ENCODE measurements at places on chromosomes 3 and 15. TPM values are rescaled to one million over a fixed set of nuclear protein-coding genes. Genes with fewer than 3 reads are reported as not detected.

GRCh38 chr15:97144377-97144711, 813.8 kb downstream of the NR2F2 start:
- no peak for DNase-seq
- H3K4me3 ChIP-seq: no peak overlapping the region
- no peaks in the 10 kb centered on the region for H3K4me1 ChIP-seq
- no peaks in the 10 kb centered on the region for H3K36me3 ChIP-seq
- no peak overlapping the region for H3K27ac ChIP-seq
- H3K27me3 ChIP-seq: no peaks in the 10 kb centered on the region

Gene PLSCR2
- not detected for total RNA-seq

DNA sequence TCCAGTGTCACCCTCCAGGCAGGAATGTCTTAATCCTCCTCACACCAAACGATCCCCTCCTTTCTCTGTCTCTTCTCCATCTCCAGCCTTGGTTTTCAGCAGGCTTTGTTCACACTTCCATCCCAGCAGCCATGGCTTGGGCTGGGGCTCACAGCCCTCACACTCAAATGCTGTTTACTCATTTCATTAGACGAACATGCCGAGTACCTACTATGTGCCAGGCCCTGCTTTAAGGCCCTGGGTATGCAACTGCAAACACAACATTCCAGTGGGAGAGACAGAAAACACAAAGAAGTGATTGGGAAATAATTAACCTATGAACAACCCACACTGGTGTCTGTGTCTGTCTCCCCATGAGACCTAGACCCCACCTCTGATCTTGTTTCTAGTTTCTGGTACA, 43.9 kb downstream of the LYZL4 start:
- H3K27me3 ChIP-seq: peaks cover 30% of the 10 kb centered on the region
- H3K4me1 ChIP-seq: no peaks in the 10 kb centered on the region
- no peak for DNase-seq

DNA sequence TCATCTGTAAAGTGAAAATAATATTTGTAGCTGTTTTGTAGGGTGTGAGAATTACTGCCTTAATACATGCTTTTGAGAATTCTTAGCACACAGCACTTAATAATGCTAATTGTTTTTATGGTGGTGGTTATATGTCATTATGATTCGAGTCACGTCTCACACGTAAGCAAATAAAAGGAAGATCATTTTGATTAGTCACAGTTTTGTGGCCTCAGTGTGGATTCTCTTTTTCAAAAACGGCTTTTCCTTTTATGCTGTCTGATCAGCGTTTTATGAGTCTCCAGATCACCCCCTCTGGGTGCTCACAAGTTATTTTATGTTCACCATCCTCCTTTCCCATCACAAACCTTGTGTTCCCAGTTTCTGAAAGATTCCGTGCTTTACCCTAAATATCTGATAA, 255.6 kb upstream of the CNTN4 start:
- H3K27ac ChIP-seq: no peak overlapping the region
- no peaks in the 10 kb centered on the region for H3K36me3 ChIP-seq
- no peaks in the 10 kb centered on the region for H3K27me3 ChIP-seq
- no peaks in the 10 kb centered on the region for H3K4me1 ChIP-seq
- H3K4me3 ChIP-seq: no peak overlapping the region

Gene CORO2B
- total RNA-seq: 79.4 TPM

DNA sequence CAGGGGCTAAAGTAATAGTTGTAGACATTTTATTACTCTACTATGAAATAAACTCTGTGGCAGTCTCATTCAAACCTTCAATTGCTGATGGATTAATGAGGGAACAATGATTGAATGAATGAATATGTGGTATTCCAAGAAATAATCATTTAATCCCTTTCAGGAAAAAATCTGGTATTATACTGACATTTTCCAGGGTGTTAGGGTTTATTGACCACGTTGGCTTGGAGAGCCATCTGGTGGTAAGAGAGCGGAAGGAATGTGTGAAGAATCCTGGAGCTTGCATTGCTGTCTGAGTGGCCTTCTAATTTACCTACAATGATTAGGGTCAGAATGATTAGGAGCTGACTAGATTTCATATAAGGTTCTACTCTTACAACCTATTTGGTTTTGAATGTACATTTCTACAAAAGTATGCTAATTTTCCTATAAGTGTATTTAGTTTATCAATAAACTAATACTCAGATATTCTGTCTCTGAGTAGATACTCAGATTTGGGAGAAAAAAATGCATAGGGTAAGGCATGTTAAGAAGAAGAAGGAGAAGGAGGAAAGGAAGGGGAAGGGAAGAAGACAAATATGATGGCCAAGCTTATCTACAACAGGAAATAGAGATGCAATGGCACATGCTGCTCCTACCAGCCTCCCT, 249.9 kb downstream of the ROBO1 start:
- no peak overlapping the region for H3K27ac ChIP-seq
- no peak for DNase-seq
- H3K4me3 ChIP-seq: no peak overlapping the region
- no peaks in the 10 kb centered on the region for H3K27me3 ChIP-seq

GRCh38 chr15:70410371-70410985, 312.8 kb upstream of the TLE3 start:
- H3K4me1 ChIP-seq: no peaks in the 10 kb centered on the region
- H3K36me3 ChIP-seq: peaks cover 9% of the 10 kb centered on the region
- peaks cover 55% of the 10 kb centered on the region for H3K27me3 ChIP-seq
- no peak for DNase-seq
- no peak overlapping the region for H3K4me3 ChIP-seq
- no peak overlapping the region for H3K27ac ChIP-seq

DNA sequence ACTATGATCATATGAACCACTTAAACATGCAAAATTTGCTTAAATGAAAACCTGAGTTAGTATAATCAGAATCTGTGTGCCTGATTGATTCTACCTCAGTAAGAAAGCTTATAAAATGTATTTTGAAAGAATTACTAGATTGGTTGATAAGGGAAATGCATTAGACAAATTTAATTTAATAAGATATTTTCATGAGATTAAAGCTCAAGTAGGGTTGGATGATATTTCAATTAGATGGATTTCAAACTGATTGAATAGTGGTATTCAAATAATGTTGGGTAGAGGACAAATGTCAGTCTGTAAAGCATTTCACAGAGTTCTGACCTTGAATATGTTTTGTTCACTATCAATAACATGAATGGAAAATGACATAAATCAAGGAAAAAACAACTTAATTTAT, 780.4 kb upstream of the ALCAM start:
- H3K27me3 ChIP-seq: no peaks in the 10 kb centered on the region
- DNase-seq: no peak
- H3K4me3 ChIP-seq: no peak overlapping the region
- no peak overlapping the region for H3K27ac ChIP-seq

Gene LRCH3
- total RNA-seq: 49.8 TPM

- no peak overlapping the region for H3K4me3 ChIP-seq
- H3K4me1 ChIP-seq: peaks cover 21% of the 10 kb centered on the region
- no peaks in the 10 kb centered on the region for H3K27me3 ChIP-seq
- no peak overlapping the region for H3K27ac ChIP-seq
- H3K36me3 ChIP-seq: peaks cover 16% of the 10 kb centered on the region
These were observed 137.1 kb downstream of the CBLB start for GRCh38 chr3:105731686-105732085.

DNA sequence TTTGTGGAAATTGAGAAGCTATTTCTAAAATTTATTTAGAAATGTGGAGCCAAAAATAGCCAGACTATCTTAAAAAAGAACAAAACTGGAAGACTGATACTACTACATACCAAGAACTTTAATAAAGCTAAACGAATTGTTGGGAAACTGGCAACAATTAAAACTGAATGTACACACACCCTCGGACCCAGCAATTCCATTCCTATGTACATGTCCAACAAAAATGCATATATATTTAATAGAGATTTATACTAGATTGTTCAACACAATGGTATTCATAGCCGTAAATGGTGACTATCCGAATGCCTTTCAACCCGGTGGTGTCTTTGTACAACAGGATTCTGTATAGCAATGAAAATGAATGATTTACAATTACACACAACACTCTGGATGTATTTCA, 136.5 kb upstream of the RASGRP1 start:
- H3K27ac ChIP-seq: no peak overlapping the region
- no peak overlapping the region for H3K4me3 ChIP-seq
- H3K27me3 ChIP-seq: no peaks in the 10 kb centered on the region
- peaks cover 2% of the 10 kb centered on the region for H3K4me1 ChIP-seq

DNA sequence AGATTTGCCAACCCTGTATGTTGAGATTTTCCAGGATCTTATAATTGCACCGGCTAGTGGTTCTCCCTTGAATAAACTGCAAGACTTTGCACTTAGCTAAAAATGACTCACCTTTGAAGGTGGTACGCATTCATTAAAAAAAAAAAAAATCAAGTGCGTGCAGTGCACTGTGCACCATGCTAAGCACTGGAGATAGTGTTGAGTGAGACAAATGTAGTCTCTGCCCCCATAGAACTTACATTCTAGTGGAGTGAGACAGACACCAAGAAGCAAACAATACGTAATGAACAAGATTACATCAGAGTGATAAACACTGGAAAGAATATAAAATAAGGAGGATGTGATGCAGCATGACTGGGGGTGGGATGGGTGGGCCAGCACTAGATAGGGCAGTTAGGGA, 69.4 kb downstream of the ITPR1 start:
- no peaks in the 10 kb centered on the region for H3K27me3 ChIP-seq
- no peak for DNase-seq
- H3K27ac ChIP-seq: no peak overlapping the region

GRCh38 chr3:106176734-106177133, 307.9 kb upstream of the CBLB start:
- DNase-seq: no peak
- H3K4me1 ChIP-seq: peaks cover 16% of the 10 kb centered on the region
- H3K27ac ChIP-seq: peak overlapping the region; percentile 2
- no peak overlapping the region for H3K4me3 ChIP-seq
- no peaks in the 10 kb centered on the region for H3K36me3 ChIP-seq
- no peaks in the 10 kb centered on the region for H3K27me3 ChIP-seq

DNA sequence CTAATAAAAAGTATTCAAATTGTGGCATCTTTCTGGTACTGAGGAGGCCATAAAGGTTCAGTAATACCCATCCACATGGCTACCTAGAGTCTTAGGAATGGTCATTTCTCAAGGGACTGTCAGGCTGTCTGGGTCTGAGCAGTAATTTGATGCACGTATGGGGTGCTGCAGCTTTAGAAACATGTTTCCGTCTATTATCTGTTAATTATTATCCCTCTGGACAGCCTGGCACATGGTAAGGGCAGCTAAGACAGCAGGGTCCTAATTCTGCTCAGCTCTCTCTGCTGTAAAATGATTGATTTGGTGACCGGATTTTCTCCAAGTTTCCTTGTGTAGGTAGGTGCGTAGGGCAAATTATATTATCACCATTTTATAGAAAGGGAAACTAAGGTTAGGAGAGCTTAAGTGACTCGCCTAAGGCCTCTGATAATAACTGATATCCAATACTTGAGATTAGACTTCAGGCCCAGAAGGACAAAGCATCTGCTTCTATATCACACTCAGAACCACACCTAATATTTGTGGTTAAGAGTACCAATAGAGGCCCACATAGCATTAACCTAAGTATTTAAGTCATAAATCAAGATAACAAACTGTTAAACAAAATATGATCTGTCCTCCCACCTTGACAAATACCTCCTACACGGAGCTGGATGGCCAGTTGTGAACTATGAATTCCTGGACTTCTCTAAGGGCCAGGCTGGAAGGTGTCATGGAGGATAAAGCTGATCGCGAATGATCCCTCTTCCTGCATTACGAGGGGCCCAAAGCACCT, 2.9 kb upstream of the RAP2B start:
- H3K36me3 ChIP-seq: no peaks in the 10 kb centered on the region
- no peak overlapping the region for H3K27ac ChIP-seq
- peaks cover 17% of the 10 kb centered on the region for H3K4me1 ChIP-seq
- peak overlapping the region; percentile 96 for H3K4me3 ChIP-seq
- H3K27me3 ChIP-seq: no peaks in the 10 kb centered on the region

Gene C3orf20
- total RNA-seq: not detected

DNA sequence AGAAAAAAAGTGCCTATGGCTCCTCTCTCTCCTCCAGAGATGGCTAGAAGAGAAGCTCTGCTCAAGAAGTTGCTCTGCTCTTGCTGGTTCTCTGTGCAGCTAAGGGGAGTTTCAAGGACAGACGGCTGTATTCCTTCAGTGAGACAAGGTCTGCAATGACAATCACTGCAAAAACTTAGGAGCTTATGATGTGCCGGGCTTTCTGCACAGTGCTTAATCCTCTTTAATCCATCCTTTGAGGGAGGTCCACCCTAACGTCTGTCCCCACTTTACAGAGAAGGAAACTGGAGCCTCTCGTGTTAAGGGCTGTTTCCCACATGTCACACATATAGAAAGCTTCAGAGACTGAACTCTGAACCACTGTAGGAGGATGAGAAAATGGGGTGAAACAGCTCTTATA, 260.6 kb downstream of the MEX3B start:
- H3K4me3 ChIP-seq: no peak overlapping the region
- no peaks in the 10 kb centered on the region for H3K27me3 ChIP-seq
- no peak overlapping the region for H3K27ac ChIP-seq
- DNase-seq: no peak

Gene A4GNT
- not detected for total RNA-seq

Gene DNAJA4
- total RNA-seq: not detected

Gene TMEM108
- 7.1 TPM for total RNA-seq

DNA sequence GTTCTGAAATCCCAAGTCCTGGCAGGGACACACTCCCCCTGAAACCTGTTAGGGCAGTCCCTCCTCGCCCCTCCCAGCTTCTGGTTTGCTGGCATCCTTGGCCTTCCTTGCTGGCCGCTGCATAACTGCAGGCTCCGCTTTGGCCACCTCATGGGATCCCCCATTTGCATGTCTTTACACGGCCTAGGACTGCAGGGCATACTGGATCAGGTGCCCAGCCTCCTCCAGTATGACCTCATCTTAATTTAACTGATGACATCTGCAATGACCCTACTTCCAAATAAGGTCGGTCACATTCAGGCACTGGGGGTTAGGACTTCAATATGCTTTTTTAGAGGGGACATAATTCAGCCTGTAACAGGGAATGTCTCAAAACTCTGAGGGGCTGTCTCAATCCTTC, 173.3 kb downstream of the RAB11A start:
- no peaks in the 10 kb centered on the region for H3K36me3 ChIP-seq
- DNase-seq: no peak
- peaks cover 67% of the 10 kb centered on the region for H3K27me3 ChIP-seq
- H3K4me3 ChIP-seq: no peak overlapping the region
- H3K4me1 ChIP-seq: peaks cover 6% of the 10 kb centered on the region

Gene GOLGA8J
- total RNA-seq: not detected

Gene SLC24A5
- not detected for total RNA-seq

Data from chondrocyte (in vitro differentiated cells).